Pulmonary artery endothelial cell (primary cell): ENCODE measurements at places on chromosomes 7 and 10.

DNA sequence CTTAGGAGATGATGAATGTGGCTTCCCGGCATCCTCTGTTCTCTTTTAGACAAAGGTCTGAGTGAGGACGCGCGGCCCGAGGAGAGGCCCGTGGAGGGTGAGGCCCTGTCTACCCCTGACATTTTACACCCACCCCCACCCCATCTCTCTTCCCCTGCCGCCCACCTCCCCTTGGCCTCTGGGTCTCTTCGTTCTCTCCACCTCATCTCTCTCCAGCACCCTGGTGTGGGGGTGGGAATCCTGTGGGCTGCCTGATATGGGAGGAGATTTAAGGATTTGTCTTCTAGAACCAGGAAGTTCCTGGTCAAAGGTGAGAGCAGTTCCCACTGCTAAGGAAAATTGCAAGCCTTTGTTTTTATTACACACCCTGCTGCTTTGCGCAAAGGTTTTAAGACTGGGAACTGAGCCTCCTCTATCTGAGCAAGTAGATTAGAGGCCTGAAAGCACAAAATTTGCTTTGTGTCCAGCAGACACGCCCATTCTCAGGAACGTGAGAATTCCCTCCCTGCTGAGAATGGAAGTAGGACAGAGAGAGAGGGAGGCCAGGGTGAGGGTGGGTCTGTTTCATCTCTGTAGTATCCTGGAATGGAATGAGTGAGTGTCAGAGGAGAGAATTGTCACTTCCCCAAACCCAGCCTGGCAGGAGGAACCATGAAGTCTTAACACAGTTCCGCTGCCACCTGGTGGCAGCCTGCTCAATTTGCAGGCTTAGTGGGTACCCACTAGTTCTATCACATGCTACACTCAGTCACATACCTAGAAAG, 91.2 kb downstream of the GTF2IRD1 start:
- DNase-seq = no peak

DNA sequence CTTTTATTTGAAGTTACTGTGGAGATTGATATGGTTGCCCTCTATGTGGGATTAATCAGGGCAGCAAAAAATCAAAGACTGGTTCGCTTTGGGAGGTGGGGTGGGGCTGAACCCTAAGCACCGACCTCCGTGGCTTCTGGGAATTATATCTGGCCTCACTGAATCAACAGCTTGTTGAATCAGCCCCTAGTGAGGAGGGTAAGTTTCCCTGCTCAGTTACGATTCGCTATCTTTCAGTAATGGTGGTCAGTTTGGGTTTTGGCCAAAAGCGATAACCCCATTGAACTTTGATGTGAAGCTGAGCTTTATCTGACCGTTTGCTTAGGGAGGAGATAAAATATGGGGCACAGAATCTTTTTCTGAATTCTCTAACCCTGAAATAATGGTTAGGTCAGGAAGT, 16.6 kb upstream of the ARPC1A start:
- no peak for DNase-seq

DNA sequence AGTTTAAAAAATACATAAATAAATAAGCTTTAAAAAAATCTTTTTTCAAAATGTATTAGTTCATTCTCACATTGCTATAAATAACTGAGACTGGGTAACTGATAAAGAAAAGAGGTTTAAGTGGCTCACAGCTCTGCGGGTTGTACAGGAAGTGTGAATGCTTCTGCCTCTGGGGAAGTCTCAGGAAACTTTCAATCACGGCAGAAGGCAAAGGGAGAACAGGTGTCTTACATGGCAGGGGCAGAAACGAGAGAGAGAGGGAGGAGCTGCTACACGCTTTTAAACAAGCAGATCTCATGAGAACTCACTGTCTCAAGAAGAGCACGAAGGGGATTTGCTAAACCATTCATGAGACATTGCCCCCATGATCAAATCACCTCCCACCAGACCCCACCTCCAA, 114.6 kb downstream of the DNAJC1 start:
- DNase-seq = no peak

GRCh38 chr10:120156614-120157274, 264.2 kb downstream of the SEC23IP start:
- DNase-seq = no peak

- no peak for DNase-seq
Measured at GRCh38 chr10:44352316-44353127, 32.4 kb downstream of the CXCL12 start.

DNA sequence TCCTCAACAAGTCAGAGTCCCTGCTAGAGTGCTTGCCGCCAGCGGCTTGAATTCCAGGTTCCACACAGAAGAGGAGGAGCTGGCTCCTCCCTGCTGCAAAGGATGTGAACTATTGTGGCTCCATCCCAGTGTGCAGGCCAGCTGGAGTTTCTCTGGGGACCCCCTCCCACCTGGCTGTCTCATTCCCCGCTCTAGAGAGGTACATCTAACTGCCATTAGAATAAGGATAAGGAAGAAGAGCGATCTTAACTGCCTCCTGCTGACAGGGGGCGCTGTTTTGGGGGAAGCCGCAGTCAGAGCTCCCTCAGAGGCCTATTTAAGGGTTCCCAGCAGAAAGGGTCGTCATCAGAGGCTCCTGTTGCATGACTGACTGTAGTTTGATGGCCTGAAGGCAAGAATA, 40.8 kb upstream of the HECW1 start:
- no peak for DNase-seq

DNA sequence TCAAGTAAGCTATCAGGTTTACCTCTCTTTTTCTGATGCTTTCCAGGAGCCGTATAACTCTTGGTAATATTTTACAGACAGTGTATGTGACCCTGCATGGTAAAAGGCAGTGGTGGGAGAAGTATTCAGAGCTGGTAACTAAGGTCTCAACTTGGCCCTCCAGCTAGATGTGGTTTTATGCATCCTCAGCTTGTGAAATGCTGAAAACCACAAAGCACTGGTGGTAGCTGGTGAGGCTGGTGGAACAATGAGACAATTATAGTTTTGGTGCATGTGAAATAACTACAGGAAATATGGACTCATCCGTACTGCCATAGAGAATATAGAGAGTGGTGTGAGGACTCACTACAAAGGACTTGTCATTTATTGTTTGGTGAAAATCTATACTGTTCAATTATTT, 383.0 kb upstream of the PCDH15 start:
- no peak for DNase-seq

GRCh38 chr10:33094263-33095051, 136.4 kb upstream of the ITGB1 start:
- no peak for DNase-seq

- no peak for DNase-seq
Measured at GRCh38 chr10:96663797-96664196, 56.5 kb downstream of the PIK3AP1 start.

- DNase-seq = no peak
Measured at GRCh38 chr7:130298544-130299326, 5.8 kb downstream of the CPA4 start.
